HTR-8/SVneo (cell line): ENCODE measurements at places on chromosomes 3 and 15.

DNA sequence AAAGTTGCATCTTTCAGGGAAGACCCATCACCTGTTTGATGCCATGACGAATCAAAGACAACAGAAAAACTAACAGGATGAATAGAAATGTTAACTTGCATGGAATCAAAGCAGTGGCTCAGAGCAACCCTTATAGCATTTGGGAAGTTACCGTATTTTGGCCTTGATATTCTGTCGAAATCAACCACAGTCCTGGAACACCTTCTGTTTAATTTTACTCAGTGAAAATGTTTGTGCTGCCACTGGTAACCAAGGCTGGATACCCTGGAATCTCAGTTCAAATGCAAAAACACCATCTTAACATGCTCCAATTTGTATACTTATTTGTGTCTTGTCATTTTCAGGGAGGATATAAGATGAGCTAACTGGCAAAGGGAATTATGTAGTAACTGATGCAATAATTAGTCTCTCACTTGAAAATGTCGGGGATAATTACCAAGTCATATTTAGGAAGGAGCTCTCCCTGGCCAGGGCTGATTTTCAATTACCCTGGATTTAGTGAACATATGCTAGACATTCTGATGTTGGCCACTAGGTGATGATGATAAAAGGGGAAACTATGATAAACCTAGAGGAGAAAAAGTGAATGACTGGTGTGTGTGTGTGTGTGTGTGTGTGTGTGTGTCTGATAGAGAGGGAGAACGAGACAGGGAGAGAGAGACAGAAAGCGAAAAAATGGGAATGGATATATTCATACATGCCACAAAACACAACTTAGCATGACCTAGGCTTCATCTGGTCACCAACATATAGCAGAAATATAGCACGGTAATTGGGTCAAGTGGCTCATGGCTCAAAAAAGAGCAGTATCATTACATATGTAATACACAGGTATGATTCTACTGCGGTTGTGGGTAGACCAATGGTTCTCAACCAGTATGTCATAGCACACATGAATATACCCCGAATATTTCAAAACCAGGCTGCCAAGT is 19.0 kb upstream of the PRICKLE2 start:
- no peak for DNase-seq

DNA sequence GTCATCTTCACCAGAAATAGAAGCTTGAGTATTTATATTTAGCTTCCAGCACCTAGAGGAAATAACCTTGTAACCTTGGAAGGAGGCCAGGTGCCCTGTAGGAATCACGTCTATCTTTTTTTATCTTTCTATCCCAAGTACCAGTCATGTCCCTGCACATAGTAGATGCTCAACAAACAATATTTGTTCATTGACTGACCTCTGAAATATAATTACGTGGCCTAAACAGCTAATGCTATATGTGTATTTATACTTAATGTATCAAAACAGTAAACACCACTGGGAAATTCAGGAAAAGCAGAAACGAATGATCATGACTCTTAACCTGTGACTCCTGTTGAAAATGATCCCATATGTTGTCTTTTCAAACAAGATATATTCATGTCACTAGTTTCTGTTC is 97.9 kb upstream of the ADAMTSL3 start:
- no peak for DNase-seq

GRCh38 chr15:62457100-62457499 is 292.0 kb upstream of the C2CD4B start:
- DNase-seq = no peak

DNA sequence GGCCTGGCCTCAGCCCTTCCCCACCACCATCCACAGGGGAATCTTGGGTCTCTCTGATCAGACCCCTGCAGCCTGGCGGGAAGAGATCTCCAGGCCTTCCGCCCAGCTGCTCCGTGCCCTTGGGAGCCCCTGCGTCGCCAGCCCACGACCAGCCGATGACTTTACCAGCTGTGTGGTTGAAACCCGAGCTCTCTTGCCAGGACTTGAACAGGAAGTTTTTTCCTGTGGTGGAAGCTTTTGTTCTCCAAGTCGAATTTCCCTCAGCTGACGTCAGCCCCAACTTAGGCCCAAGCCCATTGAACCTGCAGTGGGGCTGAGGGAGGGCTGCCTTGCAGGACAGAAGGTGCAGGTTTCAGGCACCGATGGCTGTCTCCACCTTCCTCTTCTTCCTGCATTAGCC is 51.7 kb upstream of the SMAD3 start:
- peak; percentile 41 for DNase-seq

GRCh38 chr3:133448478-133449122 is 48.7 kb downstream of the BFSP2 start:
- DNase-seq = no peak

DNA sequence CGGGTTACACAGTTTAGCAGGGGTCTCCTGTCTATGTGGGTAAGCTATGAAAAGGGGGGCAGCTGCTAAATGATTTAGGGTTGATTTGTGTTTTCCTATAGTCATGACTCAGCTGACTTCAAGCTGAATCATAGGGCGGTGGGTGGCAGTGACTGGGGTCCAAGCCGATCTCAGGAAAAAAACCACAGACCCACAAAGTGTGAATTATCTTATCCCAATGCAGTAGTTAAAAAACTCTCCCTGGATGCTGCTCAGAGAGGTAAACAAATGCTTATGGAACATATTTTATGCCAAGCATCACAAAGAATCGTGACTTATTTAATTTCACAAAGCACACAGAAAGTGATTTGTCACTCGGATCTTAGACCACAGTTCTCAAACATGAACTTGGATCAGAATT is 18.4 kb upstream of the TOPAZ1 start:
- no peak for DNase-seq

GRCh38 chr3:107498646-107499045 is 24.1 kb upstream of the BBX start:
- DNase-seq = no peak

DNA sequence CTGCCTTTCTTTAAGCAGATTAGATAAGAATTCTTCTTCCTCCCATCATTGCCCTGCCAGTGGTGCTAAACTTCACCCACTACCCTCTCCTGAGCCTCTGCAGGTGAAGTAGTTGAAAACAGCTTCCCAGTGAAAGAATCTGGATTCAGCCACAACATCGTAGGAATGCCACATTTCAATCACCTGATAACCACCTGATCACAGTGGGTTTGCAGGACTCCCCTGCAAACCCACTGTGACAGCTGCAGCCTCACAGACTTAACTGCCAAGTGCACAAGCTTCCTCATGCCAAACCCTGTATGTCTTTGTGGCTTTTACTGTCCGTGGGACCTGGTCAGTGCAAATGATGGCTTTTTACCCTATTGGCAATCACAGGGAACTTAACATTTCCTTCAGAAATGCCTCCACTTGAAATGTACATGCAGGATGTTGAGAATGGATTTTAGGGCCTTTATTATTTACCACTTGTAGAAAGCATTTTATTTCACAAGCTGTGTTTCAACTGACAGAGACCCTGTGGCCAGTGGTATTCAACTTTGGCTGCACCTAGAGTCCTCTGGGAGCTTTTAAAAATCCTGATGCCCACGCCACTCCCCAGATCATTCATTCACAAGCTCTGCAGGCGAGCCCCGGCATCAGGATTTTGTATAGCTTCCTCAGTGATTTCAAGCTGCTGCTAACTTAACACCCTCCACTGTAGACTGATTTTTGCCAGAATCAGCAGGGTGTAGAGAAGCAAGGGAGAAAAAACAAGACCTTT is 49.1 kb downstream of the OXNAD1 start:
- DNase-seq = no peak

- DNase-seq = no peak
These were observed 67.9 kb upstream of the AKAP13 start for GRCh38 chr15:85312486-85312885.

- no peak for DNase-seq
These were observed 187.3 kb downstream of the SUCNR1 start for GRCh38 chr3:152060701-152061100.

- no peak for DNase-seq
These were observed 380.0 kb upstream of the ARL6 start for GRCh38 chr3:97384583-97384982.

DNA sequence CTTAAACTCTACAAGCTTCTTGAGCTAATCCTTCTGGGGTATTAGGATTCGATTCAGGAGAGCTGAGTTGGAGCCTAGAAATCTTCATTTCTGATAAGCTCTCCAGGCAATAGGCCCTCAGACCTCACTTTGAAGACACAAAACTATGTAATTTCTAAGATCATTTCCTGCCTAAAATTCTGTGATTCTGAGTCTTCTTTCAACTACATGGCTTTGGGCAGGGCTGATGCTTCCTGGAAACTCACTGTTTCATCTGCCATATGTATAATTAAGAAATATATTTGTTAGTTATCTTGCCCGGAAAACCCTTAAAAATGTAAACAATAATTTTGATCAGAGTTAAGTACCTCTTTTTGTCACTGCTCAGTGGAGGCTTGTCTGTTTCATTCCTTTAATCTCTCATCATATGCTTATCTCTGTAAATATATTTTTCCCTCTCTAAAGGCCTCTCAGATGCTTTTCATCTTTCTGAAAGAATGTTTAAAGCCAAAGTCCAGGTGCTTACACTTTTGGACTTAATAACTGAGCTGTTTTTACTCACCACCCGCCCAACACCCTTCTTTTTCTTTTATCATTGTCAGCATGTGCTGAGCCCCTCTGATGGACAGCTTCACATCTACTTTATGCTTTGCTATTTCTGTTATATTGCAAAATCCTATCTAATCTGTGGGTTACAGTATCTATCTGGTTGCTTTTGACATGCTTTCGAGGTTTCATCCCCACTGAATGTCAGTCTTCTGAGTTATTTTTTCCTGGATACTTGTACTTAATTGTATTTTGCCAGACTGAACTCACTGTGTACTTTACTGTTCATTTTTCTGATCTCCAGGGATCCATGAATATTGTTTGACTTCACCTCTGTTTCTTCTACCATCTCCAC is 38.2 kb downstream of the FILIP1L start:
- DNase-seq = no peak

DNA sequence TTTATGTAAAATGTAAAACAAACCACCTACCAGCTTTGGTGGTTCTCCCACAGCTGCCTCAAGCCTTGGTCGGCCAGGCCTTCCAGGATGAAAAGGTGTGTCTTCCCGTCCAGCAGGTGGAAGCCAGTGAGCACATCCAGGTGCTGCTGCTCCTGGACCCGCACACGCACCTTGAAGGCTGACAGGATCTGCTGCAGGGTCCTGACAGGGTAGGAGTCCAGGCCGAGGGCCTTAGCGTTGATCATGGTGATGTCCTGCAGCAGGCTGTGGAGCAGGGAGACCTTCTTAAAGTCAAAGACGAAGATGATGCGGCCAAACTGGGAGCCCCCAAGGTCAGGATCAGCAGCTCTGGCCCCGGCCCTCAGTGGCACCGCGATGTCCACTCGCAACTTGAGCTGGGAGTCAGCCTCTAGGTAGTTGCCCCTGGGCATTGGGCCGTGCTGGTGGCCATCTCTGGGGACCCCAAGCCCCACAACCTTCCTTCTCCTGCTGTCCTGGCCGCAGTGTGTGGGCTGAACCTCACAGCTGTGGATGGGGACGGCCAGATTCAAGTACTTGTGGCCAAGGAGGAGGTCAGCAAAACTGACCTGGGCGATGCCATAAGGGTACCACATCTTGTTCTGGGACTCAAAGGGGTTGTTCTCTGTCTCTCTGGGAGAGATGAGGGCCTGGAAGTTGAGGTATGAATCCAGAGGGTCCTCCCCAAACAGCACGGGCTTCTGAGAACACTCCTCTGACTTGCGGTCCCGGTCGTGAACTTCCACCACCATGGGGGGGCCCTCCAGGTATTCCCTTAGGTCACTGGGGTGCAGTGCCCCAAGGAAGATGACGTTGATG is 48.6 kb downstream of the CFAP92 start:
- DNase-seq = no peak

DNA sequence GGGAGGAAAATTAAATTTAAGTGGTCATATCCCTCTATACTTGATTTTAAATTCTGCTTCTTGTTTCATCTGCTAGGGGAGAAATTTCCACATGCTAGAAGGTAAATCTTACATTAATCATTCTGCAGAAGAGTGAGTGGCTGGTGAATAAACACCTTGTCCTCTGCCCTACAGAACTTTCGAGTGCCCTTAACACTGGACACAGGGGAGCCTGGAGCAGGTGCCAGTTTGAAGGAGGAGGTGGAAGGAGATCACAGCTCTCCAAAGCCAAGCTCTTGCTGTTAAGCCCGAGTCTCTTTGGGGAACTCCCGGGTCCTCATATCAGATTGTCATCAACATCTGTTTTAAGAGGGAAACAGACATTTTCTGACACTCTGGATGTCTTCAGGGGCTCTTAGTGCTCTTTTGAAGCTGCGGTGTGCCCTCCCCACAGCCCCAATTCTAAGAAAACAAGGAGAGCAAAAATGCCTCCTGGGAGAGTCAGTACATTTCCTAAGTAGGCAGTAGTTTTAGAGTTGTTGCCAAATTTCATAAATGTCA is 31.3 kb downstream of the LAMP3 start:
- no peak for DNase-seq
